Thoracic aorta (tissue), 2 donors: ENCODE measurements at places on chromosomes 11 and 22. TPM values are rescaled to one million over a fixed set of nuclear protein-coding genes. Genes with fewer than 3 reads are reported as not detected.

The OR51B2 gene
- not detected for total RNA-seq

The SMIM35 gene
- total RNA-seq: not detected

The IFTAP gene
- total RNA-seq: 41.0 TPM

The RTN4RL2 gene
- total RNA-seq: 0.35 TPM

The TRPM5 gene
- not detected for total RNA-seq

The GRAP2 gene
- 1.8 TPM for total RNA-seq

The CCDC73 gene
- 0.28 TPM for total RNA-seq

The RIBC2 gene
- not detected for total RNA-seq

The OR2D2 gene
- 1.3 TPM for total RNA-seq

The CRYBB2 gene
- total RNA-seq: not detected

The KCNQ1OT1 gene
- 3.3 TPM for total RNA-seq

The RHOD gene
- total RNA-seq: 31.9 TPM

The INSC gene
- total RNA-seq: not detected

- no peak for DNase-seq
Measured at GRCh38 chr11:8830641-8831040, 80.3 kb upstream of the AKIP1 start.

DNA sequence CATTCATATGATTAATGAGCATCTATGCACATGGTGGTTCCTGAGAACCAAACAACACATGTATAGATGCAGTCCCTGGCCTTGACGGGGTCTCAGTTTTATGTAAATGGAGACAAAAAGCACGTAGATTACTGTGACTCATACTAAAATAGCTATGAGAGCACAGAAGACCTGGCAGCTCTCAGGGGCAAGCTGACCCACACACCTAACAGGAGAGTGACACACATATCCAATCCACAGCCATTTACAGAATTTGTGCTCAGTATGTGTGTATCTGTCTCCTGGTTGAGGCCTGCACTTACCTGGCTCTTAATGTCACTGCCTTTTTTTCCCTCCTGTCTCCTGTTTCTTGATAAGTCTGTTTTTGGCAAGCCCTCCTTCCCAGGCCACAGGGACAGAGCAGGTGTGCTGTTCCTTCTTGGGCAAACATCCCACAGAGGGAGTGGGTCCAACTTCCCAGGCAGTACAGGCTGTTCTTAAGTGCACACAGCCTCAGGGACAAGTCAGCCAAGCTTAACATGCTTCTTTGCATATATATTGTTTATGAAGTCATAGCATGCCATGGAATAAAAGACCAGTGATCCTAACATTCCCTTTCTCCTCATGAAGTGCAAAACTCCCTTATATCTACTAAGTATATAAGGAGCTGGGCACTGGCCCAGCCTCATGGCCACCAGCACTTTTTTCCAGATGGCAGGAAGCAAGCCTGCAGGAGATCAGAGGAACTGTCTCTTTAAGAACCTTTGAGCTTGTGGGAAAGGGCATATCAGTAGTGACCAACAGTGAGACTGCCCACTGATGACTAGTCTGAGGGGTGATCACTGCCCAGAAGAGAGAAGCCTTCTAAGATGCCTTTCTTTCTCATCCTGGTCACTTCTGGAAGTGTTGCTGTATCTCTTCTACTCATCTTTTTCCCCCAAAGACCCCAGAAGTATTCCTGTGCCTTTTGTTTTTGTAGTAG lies 124.7 kb upstream of the CCDC90B start:
- DNase-seq: no peak

DNA sequence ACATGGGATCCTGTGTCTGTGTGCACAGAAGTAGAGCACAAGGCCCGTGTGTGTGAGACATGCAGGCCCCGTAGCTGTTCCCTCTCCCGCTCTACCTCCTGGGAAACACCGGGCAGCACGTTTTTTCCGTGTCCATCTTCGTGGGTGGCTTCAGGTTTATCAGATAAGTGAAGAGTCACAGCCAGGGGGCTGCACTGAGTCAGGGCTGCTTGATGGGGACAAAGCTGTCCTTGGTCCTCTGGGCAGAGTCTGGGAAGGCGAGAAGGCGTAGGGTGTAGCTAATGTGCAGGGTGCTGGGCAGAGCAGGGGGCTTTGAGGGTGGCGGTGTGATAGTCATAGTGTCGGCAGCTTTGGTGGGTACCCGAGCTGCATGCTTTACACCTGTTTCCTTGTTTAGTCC lies 23.7 kb downstream of the INCENP start:
- no peak for DNase-seq

GRCh38 chr22:39592081-39593065 lies 21.8 kb downstream of the CACNA1I start:
- peak; percentile 5 for DNase-seq

DNA sequence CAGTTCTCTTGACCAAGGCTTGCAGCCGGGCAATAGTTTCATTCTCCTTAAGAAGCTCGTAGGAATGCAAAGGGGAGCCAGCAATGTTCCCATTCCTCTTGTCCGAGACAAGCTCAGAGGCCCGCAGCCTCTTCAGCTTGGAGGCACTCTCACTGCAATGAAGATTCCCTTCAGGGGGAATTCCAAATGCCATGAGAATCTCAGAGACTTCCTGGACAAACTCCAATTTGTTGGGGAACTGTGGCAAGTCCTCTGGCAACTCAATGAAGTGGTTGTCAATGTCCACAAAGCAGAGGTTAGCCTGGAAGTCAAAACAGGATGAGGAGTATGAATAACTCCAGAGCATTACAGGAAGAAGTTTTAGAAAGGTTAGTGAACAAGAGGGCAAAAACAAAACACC lies 84.4 kb downstream of the DENND5A start:
- no peak for DNase-seq

DNA sequence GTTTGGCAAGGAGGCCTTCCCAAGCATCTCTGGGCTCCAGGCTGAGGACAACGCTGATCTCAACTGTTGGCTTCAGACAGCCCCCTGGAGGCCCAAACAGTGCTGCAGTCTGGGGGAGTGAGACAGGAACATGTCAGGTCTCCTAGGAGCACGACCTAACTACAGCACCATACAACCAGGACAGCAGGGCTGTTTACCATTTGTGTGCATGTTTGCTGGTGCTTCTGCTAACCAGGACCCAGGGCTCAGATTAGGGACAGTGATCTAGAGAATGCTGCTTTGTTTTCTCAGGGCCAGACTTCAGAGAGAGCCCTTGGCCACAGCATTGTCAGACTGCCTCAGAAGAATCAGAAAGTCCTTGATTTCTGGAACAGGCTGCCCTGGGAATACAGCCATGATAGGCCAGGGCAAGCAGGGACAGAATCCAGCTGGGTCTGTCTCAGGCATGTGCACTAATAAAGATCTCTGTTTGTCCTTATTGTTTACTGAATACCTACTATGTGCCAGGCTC lies 126.5 kb downstream of the VPREB1 start:
- no peak for DNase-seq

GRCh38 chr11:124760205-124760652 lies 1.9 kb downstream of the ESAM start:
- DNase-seq: no peak

DNA sequence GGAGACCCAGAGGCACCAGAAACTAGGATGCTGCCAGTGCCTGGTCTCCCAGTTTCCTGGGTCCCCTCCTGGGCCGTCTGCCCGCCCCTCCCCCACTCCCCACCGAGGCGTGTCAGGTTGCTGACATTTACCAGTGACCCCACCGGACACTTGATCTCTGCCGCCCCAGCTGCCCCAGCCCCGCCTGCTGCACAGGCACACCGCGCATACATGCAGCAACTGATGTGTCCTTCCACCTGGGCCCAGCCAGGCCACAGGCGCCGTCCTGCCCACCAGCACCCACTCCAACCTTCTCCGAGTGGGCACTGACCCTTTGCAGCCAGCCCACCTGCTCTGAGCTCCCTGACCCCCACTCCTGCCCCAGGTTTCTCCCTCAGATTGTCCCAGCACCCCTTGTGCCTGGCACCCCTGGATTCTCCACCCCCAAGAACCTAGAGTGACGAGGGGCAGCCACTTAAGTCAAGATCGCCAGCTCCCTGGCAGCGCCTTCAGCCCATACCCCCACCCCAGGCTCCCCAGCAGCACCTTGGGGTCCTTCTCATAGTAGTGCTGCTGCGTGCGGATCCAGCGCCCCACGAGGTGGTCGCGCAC lies 548 bp downstream of the PYGM start:
- no peak for DNase-seq

- DNase-seq: no peak
Measured at GRCh38 chr11:70331901-70332300, 61.4 kb downstream of the PPFIA1 start.

DNA sequence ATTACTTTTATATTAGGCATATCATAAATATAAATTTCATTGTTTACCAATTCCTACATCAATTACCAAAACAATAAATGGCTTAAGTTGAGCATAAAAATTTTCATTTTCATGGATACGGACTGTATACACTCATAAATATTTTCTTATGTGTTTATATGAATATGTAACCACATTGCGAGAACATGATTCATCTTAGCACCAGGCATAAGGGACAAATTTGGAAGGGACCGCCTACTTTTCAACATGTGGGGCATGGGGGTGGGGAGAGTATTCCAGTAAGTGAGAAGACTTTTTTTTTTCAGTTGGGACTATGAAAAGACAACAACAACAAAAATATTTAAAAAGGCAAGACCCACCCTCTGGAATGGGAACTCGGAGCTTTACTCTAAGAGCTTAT lies 296.1 kb downstream of the RAB38 start:
- DNase-seq: no peak

DNA sequence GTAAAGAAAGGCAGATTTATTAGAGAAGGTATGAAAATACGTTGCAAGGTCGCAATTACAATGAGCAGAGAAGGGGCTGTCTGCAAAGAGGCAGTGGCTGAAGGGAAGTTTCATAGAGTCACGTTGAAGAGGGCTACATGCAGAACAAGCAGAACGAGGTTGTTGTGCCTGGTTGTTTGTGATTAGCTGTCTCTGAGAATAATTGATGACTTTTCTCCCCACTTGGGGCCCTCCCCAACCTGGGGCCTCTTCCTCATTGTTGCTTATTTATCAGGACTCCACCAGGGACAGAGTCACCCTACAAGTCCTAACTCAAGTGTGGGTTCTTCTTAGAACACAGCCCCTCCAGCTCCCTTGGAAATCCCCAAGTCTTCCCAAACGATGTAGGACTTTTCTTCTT lies 29.1 kb downstream of the CSF2RB start:
- DNase-seq: no peak

DNA sequence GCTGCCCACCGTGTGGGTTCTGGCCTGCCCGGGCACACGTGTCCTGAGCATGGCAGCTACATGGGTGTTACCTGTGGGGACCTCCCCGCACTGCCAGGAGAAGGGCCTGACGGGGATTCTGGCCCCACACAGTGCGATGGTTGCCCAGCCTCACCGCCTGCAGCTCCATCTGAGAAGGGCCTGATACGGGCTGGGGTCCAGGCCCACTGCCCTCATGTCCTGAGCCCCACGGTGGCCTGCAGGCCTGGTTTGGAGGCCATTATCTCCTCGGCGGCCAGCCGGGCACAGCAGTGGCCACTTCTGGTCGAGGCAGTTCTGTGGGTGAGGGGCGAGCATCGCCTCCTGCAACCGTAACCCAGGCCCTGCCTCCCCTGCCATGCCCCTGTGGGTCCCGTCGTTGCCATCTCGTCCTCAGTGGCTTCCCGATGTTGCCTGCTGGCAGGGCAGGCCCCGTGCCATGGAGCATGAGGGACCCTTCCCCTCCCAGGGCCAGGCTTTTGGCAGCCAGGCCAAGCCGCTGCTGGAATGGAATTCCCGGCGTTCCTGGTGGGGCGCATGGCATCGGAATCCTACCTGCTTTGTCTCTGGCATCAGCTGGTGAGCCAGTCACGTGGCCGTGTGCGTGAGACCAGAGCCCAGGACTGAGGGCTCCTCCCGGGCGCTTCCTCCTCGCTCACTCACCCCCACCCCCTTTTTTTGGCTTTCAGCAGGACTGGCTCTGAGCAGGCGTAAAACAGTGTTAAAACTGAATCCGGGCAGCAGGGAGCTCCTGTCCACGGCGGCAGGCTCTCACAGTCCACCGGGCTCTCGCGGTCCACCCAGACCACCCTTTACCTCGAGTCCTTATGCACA lies 71.9 kb upstream of the PPARA start:
- DNase-seq: no peak

DNA sequence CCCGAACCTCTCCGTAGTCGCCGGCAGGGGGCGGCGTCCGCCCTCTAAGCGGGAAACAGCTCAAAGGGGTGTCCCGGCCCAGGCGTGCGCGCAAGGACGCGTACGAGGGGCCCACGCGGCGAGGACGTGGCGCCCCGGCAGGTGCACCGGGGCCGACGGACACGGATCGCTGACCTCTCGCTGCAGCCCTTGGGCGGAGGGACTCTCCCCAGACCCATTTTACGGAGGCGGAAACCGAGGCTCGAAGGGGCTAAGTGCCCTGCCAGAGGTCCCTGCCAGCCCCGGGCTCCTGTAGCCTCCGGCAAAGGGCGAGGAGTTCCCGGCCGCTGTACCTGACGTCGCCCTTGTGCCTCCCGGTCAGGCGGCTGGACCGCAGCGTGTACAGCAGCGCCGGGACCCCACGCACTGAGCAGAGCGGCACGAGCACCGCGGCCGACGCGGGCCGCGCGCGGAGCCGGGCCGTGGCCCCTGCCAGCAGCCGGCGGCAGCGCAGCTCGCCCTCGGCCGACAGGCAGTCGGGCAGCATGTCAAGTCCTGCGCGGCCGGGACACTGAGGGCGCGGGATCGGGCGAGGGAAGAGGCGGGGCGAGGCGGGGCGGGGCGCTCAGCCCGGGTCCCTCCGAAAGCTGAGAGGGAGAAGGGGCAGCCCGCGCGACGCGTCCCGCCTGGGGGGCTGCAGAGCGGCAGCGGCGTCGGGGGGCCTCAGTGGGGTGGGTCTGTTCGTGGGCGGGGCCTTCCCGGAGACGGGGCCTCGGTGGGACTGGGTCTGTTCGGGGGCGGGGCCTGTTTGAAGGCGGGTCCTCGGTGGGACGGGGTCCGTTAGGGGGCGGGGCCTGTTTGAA lies at the start of gene NUDT8:
NUDT8 (minus strand) TSS at position 552 of the 842 bp plus-strand sequence; CDS start at position 526, 26 bp downstream.
- DNase-seq: peak; percentile 51

GRCh38 chr11:110376711-110377324 lies 52.9 kb upstream of the FDX1 start:
- DNase-seq: peak; percentile 46

- no peak for DNase-seq
Measured at GRCh38 chr22:37817705-37818408, 5.3 kb upstream of the GALR3 start.

DNA sequence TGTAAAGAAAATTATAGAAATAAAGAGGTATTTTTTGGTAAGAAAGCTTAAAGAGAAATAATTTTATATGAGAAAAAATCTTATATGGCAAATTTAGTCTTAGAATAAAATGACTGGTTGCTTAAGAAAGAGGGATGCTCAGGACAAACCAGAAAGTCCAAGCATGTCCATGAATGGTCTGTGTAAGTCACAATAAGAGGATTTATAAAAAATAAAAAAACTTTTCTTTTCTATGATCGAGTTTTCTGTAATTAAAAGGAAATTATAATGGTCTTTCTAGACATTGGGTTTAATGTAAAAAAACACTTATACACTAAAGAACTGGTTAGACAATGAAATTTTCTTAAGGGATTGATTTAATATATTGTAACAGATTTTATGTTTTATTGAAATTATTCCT lies 819.6 kb downstream of the TBC1D22A start:
- DNase-seq: no peak

- no peak for DNase-seq
Measured at GRCh38 chr11:128735935-128736605, 42.2 kb downstream of the FLI1 start.

- DNase-seq: no peak
Measured at GRCh38 chr11:27868709-27869108, 168.5 kb upstream of the BDNF start.

- peak; percentile 77 for DNase-seq
Measured at GRCh38 chr11:1826552-1827094, 8.2 kb upstream of the SYT8 start.
